Glomerular endothelial cell (primary cell): ENCODE measurements at places on chromosomes 7 and 10.

DNA sequence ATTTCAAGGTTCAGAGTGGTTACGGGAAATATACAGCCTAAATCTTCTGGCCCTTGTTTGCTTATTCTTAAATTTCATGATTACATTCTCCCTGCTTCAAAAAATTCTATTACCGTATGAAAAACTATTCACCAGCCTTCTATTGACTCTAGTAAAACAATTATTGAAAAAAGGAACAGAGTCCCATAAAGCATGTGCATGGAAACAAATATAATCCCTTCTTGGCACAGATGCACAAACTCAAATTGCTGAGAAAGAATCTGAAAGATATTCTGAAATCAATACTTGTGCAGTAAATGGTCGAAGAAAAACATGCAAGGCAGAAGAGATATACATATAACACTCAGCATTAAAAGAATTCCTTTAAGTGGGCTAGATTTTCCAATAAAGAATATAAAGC lies 83.6 kb downstream of the LRRN3 start:
- DNase-seq = no peak

DNA sequence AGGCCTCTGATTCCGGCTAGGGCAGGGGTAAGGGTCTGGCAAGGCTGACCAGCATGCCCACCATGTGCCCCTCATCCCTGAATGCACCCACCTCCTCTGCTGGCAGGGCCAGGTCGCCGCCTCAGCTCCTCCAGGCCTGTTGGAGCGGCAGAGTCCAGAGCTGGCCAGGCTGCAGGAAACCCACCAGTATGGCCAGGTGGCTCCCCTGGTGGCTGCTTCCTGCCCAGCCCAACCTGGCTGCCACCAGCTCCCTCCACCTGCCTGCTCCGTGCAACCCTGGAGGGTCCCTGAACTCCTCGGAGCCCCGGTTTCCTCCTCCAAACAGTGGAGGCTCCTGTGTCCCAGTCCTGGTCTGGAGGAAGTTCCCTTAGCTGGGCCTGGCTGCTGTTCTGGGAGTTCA lies 39.6 kb downstream of the MICALL2 start:
- DNase-seq = no peak

- no peak for DNase-seq
Measured at GRCh38 chr7:12423997-12424745, 20.5 kb upstream of the VWDE start.

DNA sequence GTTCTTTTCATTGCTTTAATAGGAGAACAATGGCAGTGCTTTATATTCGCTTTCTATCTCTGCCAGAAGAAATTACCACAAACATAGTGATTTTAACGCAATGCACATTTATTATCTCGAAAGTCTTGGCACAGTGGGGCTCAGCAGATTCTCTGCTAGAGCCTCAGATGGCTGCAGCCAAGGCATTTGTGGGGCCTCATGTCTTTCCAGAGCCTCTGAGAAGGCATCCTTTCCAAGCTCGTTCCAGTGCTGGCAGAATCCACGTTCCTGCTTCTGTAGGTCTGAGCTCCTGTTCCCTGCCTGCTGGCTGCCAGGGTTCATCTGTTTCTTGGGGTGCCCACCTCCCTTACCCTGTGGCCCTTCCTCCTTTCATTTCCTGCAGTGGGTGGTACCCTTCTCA lies 60.2 kb downstream of the LRRC18 start:
- DNase-seq = no peak

DNA sequence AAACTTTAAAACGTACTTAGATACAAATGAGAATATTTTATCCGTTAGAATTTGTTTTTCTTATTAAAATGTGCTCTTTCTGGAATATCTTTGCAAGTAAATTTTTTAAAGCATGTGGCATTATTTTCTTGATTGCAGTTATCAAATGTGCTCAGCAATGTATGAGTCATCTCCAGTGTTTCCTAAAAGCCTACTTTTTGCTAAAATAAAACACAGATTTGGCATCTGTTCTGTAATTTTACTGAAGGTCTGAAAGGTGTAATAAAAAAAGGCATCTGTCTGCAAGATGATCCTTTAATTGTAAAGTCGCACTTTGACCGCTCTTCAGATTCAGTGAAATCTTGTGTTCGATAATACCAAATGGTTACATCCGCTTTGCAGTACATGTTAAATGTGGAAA lies 3.4 kb downstream of the GNAT3 start:
- no peak for DNase-seq

GRCh38 chr7:117216436-117217069 lies 106.3 kb downstream of the WNT2 start:
- no peak for DNase-seq

DNA sequence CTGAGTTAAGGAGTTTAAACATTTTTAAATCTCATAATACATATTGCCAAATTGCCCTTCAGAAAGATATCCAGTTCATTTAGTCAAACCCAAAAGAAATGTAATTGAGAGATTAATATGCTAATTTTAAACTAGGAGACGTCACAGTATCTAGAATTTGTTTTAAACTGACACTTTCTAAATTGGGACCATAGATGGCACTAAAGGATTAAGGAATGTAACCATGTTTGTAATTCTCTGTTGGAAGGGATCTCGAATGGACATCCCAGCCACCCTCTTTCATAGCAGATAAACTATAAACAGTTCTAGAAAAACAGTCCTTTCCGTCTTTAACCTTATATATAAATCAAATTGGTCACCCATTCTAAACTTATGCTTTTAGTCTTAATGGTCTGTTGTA lies 30.0 kb upstream of the SAMD9L start:
- DNase-seq = no peak

DNA sequence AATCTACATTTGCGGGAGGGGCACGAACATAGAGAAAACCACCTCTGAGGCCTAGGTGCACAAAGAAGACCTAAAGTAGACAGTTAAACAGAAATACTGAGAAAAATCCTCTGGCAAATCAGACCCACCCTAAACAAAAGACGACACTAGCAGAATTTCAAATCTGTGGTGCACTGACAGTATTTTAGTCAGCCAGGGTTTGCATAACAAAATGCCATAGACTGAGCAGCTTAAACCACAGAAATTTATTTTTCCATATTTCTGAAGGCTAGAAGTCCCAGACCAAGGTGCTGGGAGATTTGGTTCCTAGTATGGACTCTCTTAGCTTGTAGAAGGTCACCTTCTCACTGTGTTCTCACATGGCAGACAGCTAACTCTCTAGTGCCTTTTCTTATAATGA lies 26.3 kb downstream of the IPMK start:
- DNase-seq = no peak

DNA sequence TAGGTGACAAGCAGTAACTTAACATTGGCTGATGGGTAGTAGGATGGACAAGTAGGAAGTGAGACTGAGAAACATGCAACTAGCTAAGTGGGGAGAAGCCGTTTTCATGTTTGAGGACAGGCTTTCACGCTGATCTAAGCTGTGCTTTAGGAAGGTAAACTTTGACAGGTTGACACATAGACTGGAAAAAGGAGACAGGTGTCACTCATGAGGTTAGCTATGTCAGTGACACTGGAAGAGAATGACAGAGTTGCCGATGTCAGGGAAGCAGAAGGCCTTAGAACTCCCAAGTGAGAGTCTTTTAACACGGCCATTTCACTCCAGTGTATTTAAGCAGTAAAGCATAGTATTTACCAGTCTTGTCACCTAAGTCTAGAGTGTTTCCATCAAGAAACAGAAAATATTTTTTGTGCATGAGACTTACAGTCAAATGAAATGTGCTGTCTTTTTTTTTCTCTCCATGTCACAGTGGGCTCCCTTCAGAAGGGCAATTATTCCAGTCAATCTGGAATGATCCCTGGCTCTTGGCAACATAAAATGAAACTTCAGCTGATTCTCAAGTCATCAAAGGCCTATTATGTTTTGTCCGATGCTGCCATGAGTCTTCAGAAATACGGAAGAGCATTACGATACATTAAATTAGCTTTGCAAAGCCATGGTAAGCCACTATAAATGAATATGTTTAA lies 20.6 kb downstream of the EDRF1 start:
- no peak for DNase-seq

DNA sequence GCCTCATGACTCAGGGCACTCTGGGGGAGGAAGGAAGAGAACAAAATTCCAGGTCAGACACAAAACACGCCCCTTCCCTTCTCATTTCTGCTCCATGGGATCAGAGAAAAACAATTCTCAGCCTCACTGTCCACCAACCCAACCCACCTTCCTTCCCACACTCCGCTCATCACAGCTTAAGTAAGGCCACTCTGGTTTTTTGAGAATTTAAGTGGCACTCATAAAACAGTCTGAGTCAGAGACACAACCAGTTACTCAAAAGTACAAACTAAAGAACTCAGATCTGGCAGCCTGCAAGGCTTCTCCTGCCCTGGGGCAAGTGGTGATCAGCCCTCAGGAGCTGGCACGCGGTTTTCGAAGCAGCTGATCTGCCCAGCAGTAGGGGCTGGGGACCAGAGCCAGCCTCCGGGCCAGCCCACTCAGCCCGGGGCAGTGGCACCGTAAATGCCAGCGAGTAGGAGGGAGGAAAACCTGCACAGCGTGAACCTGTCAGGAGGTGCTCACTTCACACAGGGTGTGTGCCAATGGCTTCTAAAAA lies 39.1 kb upstream of the ABLIM1 start:
- no peak for DNase-seq

DNA sequence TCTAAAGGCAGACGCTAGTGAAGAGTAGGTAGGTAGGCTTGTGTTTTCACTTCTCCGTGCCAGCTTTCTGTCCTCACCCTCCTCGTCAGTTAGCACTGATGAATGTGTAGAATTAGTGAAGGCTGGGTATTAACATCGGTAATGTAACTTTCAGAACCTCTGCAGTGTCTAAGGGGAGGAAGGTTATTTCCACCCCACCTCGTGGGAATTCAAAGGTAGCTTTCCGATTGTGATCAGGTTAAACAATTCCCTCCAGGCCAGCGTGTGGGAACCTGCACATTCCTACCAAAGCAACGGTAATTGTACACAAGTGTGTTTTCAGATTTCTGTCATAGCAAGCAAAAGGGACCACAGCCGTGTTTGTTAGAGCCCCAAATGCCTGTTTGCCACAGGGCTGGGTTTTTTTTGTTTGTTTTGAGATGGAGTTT lies 405.0 kb upstream of the GALNT17 start:
- DNase-seq = no peak

- no peak for DNase-seq
Measured at GRCh38 chr7:143429770-143430698, 13.2 kb upstream of the TAS2R60 start.

- peak; percentile 55 for DNase-seq
Measured at GRCh38 chr7:73715648-73716317, 3.7 kb downstream of the STX1A start.

- DNase-seq = no peak
Measured at GRCh38 chr7:2637505-2638223, 5.9 kb downstream of the TTYH3 start.

GRCh38 chr7:157532068-157532467 lies 195.3 kb downstream of the DNAJB6 start:
- DNase-seq = no peak

- DNase-seq = no peak
Measured at GRCh38 chr7:11779864-11780674, 51.9 kb downstream of the THSD7A start.

GRCh38 chr10:123970927-123971286 lies 79.3 kb upstream of the CPXM2 start:
- DNase-seq = no peak

- no peak for DNase-seq
Measured at GRCh38 chr7:11848251-11848650, 16.3 kb upstream of the THSD7A start.

- DNase-seq = no peak
Measured at GRCh38 chr10:92848037-92848440, 281 bp upstream of the EXOC6 start.
